ENCODE measurements at places on chromosomes 3 and 15.

DNA sequence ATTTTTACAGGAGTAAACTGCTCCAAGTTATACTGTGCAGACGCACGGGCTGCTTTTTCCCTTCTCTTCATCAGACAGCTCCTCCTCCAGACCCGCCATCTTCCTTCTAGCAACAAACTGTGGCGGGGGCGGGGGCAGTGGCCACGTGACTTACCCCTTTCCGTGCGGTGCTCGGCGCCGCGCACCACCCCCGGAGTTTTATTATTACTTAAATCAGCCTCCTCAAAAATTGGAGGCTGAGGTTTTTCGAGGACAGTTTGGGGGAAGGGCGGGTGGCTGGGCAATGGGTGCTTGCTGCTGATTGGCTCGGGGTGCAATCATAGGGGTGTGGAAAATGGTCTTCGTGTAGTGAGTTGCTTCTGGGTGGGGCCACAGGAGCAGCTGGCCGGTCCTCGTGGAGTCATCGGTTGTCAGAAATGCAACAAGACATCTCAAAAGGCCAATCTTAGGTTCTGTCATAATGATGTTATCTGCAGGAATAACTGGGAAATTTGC, 77.1 kb upstream of the MFGE8 start:
- DNase-seq, result no peak

- no peak for DNase-seq
Measured at GRCh38 chr15:96972201-96972600, 641.7 kb downstream of the NR2F2 start.

- no peak for DNase-seq
Measured at GRCh38 chr15:20643829-20644425, 102.3 kb upstream of the GOLGA6L6 start.

DNA sequence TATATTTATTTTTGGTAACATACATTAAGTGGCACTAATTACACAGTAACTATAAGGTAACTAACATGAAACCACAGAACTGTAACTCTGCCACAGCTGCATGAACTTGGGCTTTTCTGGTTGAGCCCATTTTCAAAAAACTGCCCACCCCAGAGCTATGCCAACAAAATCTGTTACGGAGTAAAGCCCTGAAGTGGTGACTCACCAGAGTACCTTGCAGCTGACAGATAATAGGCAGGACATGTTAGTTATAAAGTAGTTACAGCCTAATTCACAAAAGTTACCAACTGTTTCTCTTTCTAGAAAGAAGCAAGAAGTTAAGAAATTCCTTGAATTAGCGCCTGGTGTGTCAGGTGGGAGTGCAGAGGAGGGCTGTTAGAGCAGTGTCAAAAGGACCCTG, 1.5 kb upstream of the GPX1 start:
- DNase-seq, result no peak

DNA sequence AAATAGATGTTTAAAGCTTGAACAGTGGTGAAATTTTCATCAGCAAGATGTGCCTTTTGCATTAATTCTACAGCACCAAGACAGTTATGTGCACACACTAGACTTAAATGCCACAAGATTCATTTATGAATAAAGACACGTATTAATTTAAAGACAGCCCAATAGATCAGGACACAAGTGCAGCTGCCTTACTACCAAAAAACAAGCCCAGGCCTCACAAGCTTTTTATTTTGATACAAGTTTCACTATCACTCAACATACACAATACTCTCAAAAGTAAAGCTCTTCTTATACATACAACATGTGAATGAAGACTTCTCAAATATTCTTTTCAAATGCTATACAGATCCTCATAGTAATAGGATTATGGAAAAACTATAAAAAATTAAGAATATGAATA, 2.4 kb downstream of the ACAP2 start:
- no peak for DNase-seq

GRCh38 chr3:171971919-171972514, 67.4 kb upstream of the FNDC3B start:
- no peak for DNase-seq

DNA sequence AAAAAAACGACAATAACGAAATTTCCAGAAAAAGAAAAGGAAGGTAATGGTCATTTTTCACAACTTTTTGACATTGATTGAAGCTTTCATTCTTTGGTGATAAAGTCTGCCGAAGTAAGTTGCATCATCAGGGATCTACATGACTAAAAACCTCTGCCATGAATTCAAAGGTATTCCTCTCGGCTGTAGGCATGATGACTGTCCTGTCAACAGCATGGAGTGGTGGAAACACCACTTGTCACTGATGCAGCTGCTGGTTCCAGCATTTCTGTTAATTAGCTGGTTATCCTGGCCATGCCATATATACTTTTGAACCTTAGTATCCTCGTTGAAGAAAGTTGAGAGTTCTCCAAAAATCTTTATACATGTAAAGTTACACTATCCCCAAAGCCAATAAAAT, 859.0 kb upstream of the ARPP21 start:
- no peak for DNase-seq

- no peak for DNase-seq
Measured at GRCh38 chr3:73719413-73719851, 94.7 kb upstream of the PDZRN3 start.

- DNase-seq, result no peak
Measured at GRCh38 chr3:30084316-30084715, 522.1 kb upstream of the TGFBR2 start.

DNA sequence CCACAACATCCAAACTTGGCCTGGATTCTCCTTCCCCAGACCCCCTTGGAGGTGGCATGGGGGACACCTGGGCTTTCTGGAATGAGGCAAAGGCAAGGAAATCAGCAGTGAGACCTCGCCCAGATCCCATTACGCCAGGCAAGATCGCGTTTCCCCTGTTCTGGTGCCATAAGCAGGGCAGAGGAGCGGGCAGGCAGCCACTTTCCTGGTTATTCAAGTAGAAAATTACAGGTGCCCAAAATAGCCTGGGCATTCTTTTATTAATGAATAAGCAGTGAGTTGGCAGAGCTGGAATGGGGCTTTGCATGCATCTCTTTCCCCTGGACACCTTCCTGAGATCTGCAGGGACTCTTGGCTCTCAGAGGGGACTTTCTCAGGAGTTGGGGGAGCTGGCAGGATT, 31.5 kb upstream of the FAM107A start:
- no peak for DNase-seq

DNA sequence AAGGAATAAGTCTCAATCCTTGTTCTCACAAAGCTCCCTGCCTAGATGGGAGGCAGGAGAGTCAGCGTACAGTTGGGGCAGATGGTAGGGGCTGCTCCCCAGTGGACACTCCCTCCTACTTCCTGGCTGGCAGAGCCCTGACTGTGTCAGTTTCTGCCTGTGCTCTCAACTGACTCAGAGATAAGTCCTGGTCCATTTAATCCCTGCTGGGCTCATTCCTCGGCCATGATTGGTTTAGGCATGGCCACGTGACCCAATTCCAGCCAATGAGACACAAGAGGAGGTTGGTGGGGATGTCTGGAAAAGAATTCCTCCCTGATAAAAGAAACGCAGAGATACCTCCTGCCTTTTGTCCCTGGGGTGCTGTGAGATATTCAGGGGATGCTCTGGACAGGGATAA, 118.1 kb upstream of the SLC6A11 start:
- DNase-seq, result no peak

- DNase-seq, result no peak
Measured at GRCh38 chr3:140731440-140732119, 53.7 kb downstream of the TRIM42 start.

DNA sequence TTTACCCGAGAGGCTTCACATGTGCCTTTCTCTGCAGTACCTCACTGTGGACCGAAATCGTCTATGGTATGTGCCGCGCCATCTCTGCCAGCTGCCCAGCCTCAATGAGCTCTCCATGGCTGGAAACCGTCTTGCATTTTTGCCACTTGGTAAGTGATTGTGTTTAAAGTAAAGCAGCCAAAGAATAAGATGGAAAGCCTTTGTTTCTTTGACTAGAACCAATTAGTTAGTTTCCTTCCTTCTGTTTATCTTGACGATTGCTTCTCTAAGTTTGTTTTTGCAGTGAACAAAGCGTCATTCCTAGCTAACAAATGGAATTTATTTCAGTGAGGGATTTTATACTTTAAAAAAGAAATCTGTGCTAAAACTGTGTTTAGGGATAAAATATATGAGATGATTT, 82.7 kb downstream of the LRRC28 start:
- no peak for DNase-seq

Data from type B pancreatic cell (in vitro differentiated cells).